Hematopoietic multipotent progenitor cell treated with erythropoietin and hydrocortisone succinate and interleukin-3 and kit ligand, for 6 days (in vitro differentiated cells): ENCODE measurements at places on chromosomes 6 and 20.

DNA sequence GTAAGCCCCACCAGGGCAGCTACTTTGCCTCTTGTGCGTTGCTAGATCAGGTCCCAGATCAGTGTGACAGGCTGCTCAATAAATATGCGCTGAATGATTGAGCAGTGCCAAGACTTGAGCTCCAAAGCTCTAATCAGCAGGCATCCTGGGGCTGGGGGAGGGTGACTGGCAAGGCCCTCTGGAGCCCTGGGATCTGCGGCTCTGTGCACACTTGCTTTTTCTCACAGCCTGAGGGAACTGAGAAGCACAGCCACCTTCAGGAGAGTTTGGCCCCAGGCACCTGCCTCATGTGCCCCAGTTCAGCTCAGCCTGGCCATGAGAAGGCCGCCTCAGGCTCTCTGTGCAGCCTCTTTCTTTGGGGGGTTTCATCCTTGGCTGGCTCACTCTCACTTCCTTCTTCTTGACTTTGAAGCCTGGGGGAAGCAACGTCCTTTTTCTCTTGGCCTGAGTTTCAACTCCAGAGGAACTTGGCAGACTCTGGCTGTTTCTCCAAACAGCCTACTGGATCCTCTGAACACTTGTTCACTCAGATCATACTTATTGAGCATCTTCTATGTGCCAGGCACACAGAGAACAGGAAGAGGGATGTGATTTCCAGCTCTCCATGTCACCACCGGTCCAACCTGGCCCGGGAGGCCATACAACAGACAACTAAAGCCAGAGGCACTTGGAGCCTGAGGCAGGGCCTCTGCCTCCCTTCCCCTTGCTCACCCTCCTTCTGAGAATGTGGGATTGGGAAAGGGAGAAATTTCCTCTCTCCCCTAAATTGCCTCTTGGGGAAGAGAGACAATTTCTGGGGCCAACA lies 114.0 kb downstream of the VEGFA start:
- DNase-seq: peak; percentile 53

GRCh38 chr20:19860737-19861136 lies 102.7 kb downstream of the RIN2 start:
- no peak for DNase-seq

- no peak for DNase-seq
Observed at GRCh38 chr20:14477125-14477524, 139.7 kb upstream of the FLRT3 start.

GRCh38 chr6:123117145-123117908 lies 121.3 kb downstream of the CLVS2 start:
- DNase-seq: peak; percentile 19

GRCh38 chr6:3762852-3763251 lies 11.3 kb upstream of the PXDC1 start:
- no peak for DNase-seq

DNA sequence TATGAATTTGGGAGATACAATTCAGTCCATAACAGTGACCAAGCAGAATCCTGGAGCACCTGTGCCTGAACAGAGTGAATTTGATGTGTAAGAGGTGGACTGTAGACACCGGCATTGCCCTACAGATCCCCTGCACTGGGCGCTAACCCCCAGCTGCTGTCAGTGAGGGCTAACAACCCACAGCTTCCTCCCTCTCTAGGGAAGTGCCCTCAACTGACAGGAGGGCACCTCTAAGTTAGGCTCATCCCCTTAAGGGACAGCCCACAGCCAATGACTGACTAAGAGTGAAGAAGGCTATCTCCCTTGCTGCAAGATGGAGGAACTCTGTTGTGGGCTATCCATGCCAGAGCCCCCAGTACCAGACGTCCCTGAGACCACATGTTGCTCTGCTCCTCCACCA lies 15.3 kb upstream of the BPIFB1 start:
- DNase-seq: peak; percentile 19

DNA sequence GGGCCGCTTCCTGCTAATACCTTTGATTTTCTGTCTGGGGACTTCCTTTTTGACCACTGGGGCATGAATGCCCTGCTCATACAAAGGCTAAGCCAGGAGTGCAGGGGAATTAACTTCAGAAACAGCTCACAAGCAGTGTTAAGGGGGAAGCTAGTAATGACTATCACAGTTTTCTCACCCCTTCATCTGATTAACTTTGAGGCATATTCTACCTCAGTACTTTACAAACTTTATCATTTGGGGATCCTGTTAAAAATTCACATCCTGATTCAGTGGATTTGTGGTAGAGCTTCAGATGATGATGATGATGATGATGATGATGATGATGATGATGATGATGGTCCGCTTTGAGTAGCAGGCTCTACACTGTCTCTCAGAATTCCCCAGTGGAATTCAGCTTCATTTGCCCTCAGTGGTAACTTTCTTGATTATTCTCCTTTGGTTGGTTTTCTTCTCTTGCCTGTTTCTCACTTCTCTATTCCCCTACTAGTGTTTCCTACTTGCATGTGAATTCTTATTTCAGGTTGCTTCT lies 78.4 kb upstream of the TMEM170B start:
- DNase-seq: no peak

- peak; percentile 10 for DNase-seq
Observed at GRCh38 chr6:29925321-29925720, 17.0 kb upstream of the HLA-A start.

- DNase-seq: no peak
Observed at GRCh38 chr20:52752023-52752422, 220.1 kb upstream of the TSHZ2 start.

DNA sequence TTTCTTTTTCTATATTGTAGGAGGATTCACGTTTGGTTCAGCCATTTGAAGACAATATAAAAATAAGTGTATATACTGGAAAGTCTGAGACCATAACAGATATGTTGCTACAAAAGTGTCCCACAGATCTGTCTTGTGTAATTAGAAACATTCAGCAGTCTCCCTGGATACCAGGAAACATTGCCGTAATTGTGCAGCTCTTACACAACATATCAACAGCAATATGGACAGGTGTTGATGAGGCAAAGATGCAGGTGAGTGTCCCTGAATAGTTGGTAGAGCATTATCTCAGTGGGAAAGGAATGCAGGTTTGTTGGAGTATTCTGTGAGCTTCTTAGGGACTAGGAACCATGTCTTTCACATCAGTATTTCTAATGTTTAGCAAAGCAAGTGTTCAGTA lies 18.3 kb upstream of the ADGRF4 start:
- no peak for DNase-seq

GRCh38 chr6:145564553-145564952 lies 170.8 kb downstream of the EPM2A start:
- DNase-seq: no peak

- no peak for DNase-seq
Observed at GRCh38 chr6:16483315-16483875, 245.0 kb downstream of the GMPR start.

DNA sequence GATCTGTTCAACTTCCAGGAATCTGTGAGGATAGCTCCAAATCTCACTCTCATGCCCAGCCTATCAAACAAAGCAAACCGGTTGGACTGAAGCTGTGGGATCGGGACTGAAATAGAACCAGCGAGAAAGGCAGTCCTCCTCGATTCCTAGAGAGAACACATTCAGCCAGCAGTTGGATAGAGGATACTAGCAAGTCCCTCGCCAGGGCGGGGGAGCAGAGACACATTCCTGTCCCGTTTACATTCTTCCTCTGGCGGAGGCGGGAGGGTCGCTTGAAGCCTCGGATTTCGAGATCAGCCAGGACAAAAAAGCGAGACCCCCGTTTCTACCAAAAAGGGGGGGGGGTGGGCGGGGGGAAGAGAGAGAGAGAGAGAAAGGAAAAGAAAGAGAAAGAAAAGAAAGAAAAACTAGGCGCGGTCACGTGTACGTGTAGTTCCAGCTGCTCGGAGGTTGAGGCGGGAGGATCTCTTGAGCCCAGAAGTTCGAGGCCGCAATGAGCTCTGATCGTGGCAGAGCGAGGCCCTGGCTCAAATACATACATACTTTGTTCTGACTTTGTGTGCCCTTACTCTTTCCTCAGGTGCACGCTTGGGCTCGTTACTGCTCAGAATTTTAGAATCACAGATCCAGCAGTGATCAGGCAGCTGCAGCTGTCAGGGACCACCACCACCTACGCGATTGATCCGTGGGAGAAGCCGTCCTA lies 19.5 kb downstream of the ZNF311 start:
- peak; percentile 92 for DNase-seq

DNA sequence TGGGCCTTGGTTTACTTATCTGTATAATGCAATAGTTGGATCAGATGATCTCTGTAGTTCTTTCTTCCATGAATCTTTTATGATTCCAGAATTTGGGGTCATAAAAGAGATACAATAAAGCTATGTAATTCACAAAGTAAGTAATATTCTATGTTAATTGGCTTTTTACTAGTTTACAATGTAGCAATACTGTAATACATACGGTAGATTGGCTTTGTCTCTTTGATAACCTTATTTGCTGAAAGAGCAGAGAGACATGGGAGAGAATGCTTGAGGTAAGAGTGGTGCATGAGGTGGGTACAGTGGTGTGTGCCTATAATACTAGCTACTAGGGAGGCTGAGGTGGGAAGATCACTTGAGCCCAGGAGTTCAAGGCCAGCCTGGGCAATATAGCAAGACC lies 14.7 kb downstream of the SPACA1 start:
- no peak for DNase-seq

DNA sequence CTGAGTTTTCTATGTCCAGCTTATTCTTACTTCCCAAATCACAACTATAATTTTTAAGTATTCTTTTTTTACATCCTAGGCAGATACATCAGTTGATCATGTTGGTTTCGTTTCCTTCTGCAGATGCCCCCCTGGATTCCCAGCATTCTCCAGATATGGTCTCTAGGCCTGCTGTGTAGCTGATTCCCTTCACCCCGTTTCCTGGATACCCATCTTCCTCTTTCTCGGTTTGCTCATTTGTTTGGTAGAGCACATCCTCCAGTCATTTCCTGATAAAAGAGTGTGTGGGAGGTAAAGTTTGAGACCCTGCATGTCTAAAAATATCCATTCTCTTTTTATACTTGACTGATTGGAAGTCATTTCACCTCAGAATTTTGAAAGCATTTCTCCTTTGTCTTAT lies 66.4 kb downstream of the ANKS1A start:
- DNase-seq: no peak

DNA sequence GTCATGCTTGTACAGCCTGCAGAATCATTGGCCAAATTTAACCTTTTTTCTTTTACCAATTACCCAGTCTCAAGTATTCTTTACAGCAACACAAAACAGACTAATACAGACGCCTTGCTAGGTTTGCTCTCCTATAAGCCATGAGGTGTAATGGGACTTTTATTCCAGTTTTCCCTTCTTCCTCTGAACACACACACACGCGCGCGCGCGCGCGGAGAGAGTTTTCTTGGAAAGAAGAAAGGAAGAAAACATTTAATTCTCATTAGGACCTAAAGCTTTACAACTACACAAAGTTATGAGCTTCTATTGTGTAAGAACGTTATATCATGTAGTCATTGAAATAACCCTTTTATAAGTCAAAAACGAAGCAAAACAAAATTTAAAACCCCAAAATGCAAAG lies 681.6 kb upstream of the FLRT3 start:
- no peak for DNase-seq

- DNase-seq: no peak
Observed at GRCh38 chr6:10073341-10073740, 341.5 kb downstream of the TFAP2A start.

DNA sequence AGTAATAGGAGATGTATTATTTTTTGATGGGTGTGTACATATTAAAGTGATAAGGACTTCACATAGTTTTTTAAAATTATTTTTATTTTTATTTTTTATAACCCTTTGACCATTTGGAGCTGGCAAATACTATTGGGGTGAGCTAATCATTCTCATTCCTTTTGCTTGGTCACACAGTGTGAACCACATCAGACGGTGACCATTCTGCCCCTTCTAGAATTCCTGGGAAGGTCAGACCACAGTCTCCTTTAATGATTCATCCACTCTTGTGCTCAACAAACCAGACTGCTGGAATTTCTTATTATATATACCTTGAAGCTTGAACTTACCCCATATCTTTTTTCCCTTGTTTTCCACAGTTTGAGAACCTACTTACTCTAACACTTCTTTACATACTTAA lies 23.9 kb upstream of the PRL start:
- DNase-seq: no peak

DNA sequence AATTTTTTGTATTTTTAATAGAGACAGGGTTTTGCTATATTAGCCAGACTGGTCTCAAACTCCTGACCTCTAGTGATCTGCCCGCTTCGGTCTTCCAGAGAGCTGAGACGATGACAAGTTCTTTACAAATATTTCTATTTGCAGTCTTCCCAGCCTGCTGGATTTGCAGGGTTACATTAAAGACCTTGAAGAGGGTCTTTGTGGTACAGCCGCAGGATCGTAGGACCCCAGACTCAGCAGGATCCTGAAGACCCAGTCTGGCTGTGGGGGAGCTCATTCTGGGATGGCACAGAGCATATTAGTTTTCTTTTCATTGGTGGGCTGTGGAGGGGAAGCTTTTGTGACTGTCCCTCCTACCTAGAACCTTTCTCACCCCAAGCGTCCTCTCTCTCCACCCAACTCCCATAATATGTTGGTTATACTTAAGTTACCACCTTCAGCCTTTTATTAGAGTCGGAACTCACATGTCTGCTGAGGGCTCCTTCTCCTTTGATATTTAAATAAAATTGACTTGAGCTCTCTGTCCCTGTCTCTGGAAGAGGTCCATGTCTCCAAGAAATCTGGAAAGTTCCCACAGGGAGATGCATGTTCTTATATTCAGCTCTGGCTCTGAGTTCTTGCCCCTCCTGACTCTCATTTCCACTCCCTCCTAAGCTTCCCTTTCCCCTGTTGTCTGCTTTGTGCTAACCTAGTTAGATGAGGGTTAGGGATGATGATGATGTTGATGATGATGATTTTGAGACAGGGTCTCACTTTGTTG lies 72.0 kb downstream of the TIAM2 start:
- DNase-seq: no peak

DNA sequence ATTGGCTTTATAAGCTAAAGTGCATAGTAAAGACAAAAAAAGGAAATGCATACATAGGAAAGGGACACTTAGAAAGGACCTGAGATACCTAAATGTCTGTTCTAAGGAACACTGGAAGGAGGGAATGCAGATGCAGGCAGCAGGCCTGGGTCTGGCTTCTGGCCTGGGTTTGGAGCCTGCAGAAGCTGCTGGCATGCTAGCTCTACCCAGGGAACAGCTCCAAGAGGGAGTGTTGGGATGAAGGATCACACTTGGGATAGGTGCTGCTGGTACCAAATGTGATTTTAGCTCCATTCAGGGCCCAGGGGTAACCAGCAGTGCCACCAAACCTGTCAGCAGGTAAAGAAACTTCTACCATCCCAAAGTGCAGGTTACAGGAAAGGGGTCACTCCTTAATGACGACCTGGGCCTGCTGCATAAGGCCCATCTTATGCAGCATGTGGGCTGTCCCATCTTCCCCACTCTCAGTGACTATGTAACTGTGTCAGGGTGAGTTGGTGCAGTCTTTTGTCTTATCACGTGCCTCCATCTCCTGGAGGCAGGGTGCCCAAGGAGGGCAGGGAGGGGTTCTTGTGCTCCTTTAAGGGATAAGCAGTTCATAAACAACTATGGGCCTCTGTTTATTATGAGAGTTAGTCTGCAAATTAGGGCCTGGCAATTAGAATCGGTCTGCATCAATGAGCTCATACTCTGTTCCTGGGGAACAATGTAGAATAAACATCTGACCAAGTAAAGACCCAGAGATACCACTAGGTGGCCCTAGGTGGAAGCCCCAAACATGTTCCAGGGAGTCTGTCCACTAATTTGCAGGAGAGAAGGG lies 26.9 kb downstream of the DDX27 start:
- peak; percentile 78 for DNase-seq
